ENCODE measurements at places on chromosomes 4 and X.

- DNase-seq: no peak
Observed at GRCh38 chrX:140439476-140439875, 65.4 kb downstream of the SOX3 start.

DNA sequence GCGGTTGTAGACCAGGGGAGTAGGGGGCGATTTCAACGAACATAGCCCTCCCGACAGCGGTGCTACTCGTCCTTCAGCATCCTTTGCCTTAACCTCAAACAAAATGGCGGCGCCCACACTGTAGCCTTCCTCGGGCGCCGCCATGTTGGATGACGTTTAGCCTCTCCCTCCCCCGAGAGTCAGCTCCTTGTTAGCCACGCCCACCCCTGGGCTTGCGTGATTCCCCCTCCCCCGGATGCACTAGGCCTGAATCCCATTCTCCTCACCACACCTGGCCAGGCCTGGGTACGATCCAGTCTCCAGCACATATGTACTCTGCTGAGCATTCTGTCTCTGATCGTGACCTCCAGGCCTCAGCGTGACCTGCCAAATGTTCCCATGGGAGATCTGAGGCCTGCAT lies 49.0 kb upstream of the ZNF157 start:
- peak; percentile 47 for DNase-seq

GRCh38 chr4:185582651-185583400 lies 47.5 kb upstream of the PDLIM3 start:
- DNase-seq: no peak

DNA sequence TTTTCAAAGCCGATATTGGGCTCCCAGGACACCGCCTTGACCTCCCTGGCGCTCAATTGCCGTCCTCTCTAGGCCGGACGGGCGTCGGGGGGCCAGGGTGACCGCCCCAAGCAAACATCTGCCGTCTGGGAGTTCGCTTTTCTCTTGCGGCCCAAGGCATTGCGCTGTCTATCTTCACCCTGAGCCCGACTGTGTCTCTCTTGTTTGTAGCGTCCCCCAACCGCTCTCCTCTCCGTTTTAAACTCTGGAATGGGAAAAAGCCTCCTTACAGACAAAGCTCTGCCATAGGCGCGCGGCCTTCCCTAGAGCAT lies 551 bp upstream of the ARX start:
- no peak for DNase-seq

GRCh38 chr4:6391852-6392188 lies 80.6 kb downstream of the PPP2R2C start:
- DNase-seq: no peak

GRCh38 chrX:9628779-9629493 lies 136.7 kb downstream of the GPR143 start:
- DNase-seq: no peak

GRCh38 chrX:130851569-130851968 lies 51.4 kb downstream of the ENOX2 start:
- DNase-seq: no peak

GRCh38 chrX:151825007-151825406 lies 87.7 kb upstream of the MAGEA4 start:
- DNase-seq: no peak

DNA sequence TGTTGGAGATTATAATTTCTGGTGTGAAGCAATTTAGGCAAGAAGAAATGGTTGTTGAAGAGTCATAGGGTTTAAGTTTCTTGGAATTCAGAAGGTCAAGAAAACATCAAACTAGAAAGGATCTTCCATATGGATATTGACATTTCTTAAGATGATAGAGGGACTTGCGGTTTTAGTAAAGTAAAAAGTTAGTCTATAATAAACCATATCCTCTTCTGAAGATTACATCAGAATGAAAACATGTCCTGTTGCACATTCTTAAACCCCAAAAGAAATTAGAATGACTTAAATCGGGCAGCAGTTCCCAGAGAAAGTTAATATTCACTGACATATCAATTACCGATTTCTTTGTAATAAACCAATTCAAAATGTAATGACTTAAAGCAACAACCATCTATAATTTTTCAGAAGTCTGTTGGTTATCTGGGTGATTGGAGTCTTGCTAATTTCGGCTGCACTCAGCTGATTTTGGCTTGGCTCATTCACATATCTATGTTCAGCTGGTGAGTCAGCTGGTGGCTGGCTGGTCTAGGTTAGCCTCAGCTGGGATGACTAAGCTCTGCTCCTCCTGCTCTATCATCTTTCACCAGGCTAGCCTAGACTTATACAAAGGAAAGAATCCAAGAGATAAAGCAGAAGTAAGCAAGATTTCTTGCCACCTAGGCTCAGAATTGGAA lies 24.4 kb upstream of the DYNLT3 start:
- DNase-seq: peak; percentile 81

- DNase-seq: no peak
Observed at GRCh38 chrX:23727206-23727605, 15.9 kb downstream of the ACOT9 start.

DNA sequence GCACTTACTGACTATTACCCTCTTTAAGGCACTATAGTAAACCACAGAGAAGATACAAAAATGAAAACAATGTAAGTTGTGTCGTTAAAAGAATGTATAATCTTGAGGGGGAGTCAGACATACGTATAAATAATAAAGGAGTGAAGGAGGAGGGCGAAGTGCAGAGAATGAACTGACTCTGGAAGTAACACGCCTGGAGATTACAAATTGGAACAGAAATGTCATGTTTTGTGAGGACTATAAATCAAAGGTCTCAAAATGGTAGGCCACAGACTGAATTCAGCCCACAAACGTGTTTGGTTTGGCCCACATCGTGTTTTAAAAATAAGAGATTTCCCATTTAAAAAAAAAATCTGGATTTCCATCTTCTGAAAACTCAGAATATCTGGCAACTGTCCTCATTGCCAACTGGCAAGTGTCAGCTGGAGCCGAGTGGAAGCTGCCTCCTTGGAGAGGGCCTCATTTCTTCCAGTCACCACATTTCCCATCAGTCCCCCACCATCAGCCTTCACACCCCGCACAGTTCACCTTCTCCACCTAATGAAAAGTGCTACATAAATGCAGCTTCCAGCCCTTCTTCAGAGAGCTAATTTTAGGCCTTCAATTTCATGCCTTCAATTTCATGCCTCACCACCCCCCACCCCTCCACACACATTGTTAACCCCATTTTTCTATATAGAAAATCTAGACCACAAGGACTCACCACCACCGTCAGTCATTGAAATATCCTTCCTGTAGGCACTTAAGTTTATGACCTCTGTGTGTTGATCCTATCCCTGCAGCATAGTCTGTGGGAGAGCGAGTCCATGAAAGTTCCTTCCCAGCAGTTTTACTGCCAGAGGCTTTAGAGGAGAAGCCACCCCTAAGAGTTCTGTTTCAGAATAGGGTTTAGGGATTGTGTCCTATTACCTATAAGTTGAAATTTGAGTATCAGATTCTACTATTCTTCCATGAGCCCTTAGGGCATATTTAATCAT lies 32.0 kb upstream of the COL25A1 start:
- DNase-seq: no peak

DNA sequence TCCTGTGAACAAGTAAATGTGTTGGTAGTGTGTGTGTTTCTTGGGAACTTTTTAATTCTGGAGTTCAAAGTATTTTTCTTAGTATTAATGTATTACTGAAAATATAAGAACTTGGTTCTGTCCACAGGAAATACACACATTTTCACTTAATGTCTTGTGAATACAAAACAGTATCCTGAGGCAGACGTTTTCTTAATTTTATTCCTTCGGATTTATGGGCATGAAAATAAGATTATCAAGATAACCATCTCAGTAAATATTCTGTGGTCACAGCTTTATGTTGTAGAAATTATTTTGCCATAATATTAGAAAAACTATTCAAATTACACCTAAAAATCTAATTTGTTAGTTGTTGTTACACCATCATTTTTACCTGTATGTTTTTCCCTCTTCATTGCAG lies 29.8 kb downstream of the NFKB1 start:
- no peak for DNase-seq

GRCh38 chrX:39766085-39766726 lies 331.6 kb downstream of the BCOR start:
- no peak for DNase-seq
